Bone marrow (tissue), 2 donors: ENCODE measurements at places on chromosomes 1 and 21.

GRCh38 chr1:174777262-174777661, 222.5 kb upstream of the CACYBP start:
- DNase-seq: no peak

DNA sequence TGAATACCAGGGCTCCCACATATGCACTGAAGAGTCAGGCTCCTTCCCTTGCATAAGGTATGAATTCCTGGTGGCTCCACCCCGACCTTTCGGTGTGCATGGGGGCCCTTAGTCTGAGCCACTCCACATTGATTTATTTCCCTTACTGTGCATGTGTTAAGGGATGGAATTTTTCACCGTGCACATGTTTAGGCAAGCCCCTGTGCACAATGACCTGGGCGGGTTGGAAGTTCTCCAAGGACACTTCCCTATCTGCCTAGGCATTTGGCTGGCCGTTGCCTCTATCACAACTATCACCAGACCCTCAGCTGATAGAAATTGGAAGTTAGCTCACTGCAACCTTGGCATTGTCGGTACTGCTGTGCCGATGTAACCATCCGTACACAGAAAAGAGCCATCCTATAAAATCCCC, 9.7 kb downstream of the S100A6 start:
- no peak for DNase-seq

GRCh38 chr1:3727042-3727824, 25.0 kb upstream of the CCDC27 start:
- DNase-seq: no peak

- no peak for DNase-seq
Observed at GRCh38 chr1:106676021-106676420, 380.5 kb upstream of the PRMT6 start.

DNA sequence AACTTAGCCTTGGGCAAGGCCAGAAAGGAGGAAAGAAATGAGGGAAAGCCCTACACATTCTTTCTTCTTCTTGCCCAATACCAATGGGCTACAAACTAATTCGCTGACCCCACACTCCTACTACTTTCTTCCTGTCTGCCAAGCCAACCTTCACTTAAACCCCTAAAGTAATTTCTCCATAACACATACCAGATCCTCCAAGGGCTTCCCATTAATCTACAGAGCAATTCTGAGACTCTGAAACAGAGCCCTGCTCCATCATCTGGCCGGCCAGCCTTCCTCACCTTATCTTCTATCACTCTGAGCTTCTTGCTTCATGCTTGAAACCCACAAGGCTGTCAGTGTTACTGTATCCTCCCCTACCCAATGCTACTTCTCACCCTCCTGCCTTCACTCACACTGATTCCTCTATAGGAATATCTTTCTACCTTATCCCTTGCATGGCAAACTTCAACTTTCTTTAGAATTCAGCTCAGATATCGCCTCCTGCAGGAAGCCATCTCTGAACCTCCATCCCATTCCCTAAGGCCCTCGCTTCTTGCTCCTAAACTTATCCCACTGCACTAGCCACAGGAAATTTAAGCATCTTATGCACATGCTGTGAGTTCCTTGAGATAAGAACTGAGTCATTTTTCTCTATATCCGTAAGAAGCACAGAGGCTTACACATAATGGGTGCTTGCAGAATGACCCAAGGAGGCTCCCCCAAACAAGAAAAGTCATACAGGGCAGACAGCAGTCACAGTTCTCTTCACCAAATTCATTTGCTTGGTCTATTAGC, 81.9 kb downstream of the JAK1 start:
- no peak for DNase-seq

GRCh38 chr1:175118375-175119367, 51.0 kb downstream of the TNN start:
- no peak for DNase-seq

GRCh38 chr1:160606611-160607010, 27.3 kb upstream of the CD84 start:
- DNase-seq: no peak

GRCh38 chr1:91680556-91681155, 180.0 kb downstream of the CDC7 start:
- no peak for DNase-seq

- DNase-seq: no peak
Observed at GRCh38 chr1:62325681-62326080, 6.4 kb upstream of the KANK4 start.

DNA sequence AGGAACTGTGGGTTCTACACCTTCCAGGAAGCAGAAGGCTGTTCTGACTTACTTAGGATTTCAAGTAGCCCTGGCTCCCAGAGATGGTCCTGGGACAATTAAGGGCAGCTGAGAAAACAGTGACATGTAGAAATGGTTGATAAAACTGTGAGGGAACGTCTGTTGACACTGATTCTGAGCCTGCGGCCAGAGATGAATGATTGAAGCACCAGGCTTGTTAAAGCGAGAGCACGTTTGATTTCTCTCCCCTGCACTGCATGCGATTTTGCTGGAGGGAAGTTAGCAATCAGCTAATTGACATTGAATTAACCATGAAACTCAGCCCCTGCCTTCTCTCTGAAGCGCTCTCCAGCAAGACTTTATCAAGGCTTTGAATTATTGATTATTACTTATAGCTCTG, 29.9 kb upstream of the POU3F1 start:
- no peak for DNase-seq

GRCh38 chr1:95542936-95543335, 308.9 kb downstream of the RWDD3 start:
- no peak for DNase-seq

DNA sequence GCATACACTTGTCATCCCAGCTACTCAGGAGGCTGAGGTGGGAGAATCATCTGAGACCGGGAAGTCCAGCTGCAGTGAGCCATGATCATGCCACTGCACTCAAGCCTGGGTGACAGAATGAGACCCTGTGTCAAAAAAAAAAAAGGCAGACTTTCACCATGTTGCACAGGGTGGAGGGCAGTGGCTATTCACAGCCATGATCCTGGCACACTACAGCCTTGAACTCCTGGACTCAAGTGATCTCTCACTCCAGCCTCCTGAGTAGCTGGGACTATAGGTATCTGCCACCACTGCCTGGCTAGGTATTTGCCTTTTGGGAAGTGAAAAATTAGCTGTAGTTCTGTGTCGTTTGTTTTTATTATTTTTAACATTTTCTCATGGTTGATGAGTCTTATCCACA, 19.1 kb downstream of the SPATA45 start:
- DNase-seq: no peak

GRCh38 chr1:156924478-156925153, 4.2 kb downstream of the LRRC71 start:
- DNase-seq: no peak
